ENCODE measurements at places on chromosomes 1 and 21.

DNA sequence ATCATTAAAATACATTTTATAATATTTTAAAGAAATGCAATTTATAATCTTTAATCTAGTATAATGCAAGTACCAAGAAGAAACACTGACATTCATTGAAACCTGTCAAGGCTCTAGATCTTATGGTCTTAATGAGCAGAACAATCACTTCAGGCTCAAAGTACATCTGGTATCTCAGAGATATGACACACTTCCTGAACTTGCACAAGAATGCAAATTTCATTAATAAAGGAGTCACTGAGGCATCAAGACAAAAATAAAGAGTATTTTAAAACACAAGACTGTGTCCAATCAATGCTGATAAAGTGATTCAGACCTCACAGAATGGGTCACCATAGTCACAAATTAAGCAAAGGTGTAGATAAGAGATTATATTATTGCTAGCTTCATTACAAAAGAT, 178.1 kb downstream of the AK5 start:
- no peak for DNase-seq

GRCh38 chr21:14864211-14865021, 200.4 kb downstream of the NRIP1 start:
- no peak for DNase-seq

GRCh38 chr21:25965951-25966707, 204.4 kb downstream of the APP start:
- DNase-seq, result no peak

DNA sequence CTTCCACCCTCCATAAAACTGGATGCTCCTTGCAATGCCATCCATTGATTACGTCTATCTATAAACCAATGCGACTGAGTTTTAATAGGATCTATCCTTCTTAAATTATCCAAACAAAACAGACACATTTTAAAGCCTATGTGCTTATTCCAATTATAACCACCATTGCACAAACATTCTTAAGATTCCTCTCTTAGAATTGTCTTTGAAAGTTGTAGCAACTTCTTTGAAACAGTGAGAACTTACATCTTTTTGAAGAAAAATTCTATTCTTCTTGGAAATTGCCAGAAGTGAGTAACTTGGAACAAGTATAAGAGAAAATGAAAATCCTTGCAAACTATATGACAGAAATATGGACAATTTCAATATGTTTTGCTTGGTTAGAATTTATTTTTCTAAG, at the start of gene KRTAP26-1:
Gene KRTAP26-1, minus strand, starts transcription at position 101 of the 400 bp plus-strand sequence. CDS start 280 bp downstream, outside the sequence.
- DNase-seq, result no peak

DNA sequence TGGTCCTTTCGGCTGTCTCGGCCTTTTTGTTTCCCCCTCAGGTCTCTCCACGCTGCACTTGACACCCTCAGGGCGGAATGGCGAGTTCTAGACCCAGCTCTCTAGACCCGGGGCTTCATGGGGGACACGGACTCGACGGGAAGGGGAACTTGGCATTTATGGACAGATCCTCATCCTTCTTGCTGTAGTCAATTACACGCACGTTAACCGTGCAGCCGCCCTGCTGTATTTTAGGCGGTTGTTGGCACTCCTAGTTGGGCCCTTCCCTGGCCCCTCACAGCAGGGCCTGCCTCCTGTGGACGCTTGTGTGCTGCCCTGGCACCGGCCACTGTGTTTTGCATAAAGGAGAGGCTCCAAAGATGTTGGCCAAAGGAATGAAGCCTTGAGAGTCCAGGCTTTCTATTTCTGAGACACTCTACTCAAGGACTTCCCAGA, 558 bp upstream of the BTG3 start:
- DNase-seq, result peak; percentile 8

- DNase-seq, result no peak
Observed at GRCh38 chr1:36884029-36884701, 150.2 kb downstream of the GRIK3 start.

DNA sequence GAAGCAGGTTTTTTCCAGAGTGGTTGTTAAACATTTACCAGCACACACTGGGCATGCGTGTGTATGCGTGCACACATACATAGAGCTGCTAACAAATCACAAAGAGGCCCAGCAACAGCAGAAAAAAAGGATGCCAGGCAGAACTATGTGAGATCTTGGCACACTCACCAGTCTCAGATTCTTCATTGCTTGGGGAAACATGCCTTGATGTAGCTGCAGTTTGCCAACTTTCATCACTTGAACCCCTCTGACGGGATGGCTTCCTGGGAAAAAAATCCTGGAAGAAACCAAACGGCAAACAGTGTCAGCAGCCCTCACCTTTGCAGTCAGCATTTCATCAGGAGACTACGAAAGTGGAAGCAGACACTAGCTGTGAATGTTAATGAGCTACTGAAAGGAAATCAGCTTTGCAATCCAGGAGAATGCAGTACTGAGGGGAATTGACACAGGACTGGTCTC, 609.1 kb downstream of the KIF26B start:
- no peak for DNase-seq

DNA sequence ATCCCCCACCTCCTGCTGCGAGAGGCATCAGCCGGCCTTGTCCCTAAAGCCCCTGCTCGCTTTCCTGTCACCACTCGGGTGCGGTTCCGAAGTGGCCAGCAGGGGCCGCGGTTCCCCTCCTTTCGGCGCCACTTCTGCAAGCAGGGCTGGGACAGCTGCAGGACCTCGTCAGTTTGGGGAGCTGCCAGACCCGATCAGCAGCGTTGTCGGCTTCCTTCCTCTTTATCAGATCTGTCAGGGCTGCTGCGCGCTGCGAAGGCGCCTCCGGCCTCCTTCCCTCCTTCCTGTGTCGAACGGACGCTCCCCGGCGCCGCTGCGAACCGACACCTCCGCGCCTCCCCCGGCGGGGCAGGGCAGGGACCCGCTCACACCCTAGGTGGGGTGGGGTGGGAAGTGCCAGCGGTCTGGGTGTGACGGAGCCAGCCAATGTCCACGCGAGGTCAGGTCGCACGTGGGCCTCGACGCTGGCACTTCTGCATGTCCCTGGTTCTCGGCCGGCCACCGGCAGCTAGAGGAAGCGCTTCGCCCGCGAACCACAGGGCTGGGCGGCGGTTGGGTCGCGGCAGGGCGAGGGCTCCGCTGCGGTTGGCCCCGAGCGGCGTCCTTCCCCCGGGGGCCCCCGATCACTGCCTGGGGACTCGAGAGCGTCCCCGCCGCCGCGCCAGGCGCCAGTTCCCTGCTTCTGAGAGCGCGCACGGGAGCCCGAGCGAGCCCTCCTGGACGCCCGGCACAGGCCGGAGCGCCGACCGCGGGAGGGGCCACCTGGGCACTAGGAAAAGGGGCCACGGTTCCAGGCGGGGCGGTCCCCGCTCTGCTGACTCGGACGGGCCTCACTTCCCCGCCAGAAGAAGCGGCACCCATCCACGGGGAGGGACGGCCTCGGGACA, 81.8 kb downstream of the RUNX3 start:
- DNase-seq, result peak; percentile 57

GRCh38 chr1:100217834-100218233, 31.8 kb downstream of the DBT start:
- no peak for DNase-seq

GRCh38 chr1:100502052-100502792, 35.7 kb upstream of the GPR88 start:
- no peak for DNase-seq

- DNase-seq, result no peak
Observed at GRCh38 chr1:12163210-12163609, 3.6 kb upstream of the TNFRSF1B start.

DNA sequence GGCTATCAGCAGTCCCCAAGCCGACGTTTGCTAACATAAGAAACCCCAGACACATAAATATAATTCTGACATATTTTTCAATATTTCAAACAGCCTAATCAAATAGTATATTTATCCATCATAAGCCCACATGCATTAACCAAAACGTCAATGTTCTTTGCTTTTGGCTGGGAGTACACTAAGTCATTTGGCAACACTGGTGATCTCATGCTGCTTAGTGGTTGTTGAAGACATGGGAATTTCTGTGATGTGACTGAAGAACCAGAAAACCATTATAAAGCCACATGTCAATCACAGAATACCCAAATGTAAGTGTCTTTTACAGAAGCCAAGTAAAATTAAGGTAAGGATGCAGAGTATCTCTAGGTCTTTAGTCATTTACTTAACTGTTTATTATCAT, 57.6 kb downstream of the PLPPR5 start:
- DNase-seq, result no peak

DNA sequence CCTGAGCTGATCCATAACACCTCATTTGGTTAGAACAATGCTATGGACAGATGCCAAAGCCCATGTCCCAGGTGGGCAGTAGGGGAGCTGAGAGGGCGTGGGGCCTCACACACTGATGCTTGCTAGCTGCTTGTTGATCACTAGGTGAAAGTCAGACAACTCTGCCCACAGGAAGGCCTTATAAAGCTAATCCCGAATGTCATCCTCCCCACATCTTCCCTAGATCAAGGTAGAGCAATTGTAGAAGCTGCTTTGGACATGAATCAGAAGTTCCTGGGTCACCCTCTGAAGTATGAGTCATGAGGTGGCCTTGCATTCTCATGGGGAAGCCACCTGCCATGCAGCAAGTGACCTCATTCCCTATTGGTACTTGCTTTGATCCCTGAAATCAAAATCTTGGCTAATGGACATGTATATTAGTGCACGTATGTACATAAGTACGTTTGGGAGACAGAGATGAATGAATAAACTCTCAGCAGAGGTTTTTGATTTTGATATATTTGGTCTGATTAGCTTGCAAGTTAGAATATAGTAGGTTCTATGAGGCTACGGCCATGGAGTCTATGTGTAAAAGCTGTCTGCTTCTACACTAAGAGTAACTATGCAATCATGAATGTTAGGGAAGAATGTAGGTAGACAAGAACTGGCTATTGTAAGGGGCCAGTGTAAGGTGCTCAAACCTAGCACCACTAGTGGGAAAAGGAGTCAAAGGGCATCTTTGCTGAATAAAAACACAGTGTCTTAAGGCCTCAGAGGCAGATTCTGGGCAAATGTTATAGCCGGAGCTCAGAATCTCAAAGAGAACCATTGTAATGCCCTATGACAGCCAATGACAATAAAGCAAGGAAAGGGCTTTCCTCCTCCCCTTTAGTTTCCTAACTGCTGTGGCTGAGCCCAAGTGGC, 52.6 kb downstream of the ABCA4 start:
- no peak for DNase-seq

GRCh38 chr1:87226341-87226760, 102.3 kb upstream of the LMO4 start:
- DNase-seq, result no peak

GRCh38 chr1:82152356-82153271, 351.9 kb downstream of the ADGRL2 start:
- DNase-seq, result no peak

GRCh38 chr21:44995343-44995941, 55.6 kb downstream of the SLX9 start:
- no peak for DNase-seq

DNA sequence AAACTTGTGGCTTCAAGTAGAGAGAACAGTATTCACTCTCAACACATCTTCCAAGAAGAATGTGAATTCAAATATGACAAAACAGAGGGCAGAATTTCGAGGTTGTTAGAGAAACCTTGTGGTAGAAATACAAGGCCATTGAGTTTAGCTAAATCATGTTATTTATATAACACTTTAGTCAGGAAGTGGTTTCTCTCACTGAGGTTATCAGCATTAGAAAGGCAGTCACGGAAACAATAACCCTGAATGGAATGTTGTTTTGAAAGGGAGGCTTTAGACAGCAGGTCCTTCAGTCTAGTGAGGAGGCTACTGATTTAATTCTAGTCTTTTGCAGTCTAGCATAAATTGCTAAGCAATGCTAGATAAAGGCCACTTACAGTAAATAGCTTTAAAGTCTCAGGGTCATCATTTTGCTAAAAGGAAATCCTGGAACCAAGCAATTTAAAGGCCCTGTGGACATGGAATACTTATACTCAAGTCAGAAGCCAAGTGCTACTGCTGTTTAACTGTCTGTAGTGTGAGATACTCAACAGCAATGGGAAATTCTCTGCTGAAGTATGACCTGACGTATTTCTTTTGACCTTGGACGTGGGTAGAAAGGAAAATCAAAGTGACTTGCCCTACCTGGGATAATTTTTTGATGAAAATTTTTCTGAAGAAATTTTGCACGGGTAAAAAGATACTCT, 89.0 kb upstream of the CHODL start:
- no peak for DNase-seq

- no peak for DNase-seq
Observed at GRCh38 chr1:44170281-44170823, 28.9 kb upstream of the KLF18 start.

DNA sequence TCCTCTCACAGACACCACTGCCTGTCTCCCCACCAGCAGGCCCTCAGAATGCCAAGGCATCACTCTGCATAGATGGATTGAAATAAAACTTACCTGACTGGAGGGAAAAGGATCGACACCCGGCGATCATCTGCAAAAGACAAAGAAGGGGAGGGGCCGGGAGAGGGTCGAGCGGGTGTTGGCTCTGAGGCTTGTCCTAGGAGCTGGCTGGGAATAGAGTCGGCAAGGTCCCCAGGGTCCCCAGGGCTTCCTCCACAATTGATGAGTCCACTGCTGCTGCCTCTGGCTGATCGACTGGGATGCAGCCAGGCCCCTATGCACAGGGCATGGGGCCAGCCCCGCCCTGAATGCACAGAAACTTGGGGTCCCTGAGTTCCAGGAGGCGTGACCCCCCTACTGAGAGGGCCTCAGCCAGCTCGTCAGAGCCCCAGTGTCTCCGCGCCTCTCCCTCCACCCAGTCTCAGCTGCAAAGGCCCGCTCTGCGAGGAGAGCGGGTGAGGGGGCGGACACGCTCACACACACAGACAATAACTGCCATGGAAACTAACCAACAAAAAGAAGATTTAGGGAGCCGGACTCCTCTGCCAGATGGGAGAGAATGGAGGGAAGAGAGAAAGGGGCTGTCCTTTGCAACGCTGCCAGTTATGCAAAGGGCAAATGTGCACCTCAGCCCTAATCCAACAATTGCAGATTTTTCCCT, at the start of gene KLHDC8A:
Gene KLHDC8A, minus strand, starts transcription at position 483 of the 700 bp plus-strand sequence. CDS start 13,318 bp downstream, outside the sequence.
- DNase-seq, result no peak

DNA sequence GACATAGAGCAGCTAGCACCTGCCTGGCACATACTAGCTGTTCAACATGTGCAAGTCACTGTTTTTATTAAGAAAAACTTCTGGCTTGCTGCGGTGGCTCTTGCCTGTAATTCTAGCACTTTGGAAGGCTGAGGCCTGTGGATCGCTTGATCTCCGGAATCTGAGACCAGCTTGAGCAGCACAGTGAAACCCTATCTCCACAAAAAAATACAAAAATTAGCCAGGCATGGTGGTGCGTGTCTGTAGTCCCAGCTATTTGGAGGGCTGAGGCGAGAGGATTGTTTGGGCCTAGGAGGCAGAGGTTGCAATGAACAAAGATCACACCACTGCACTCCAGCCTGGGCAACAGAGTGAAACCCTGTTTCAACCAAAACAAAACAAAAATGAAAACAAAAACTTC, 27.7 kb upstream of the C8B start:
- no peak for DNase-seq

- DNase-seq, result peak; percentile 65
Observed at GRCh38 chr1:39105061-39105840, 79.1 kb downstream of the NDUFS5 start.

- no peak for DNase-seq
Observed at GRCh38 chr1:228366866-228367741, 39.5 kb downstream of the TRIM11 start.

- DNase-seq, result no peak
Observed at GRCh38 chr1:219171192-219171935, 2.3 kb upstream of the LYPLAL1 start.

Data from HuH-7.5 (cell line).